ENCODE measurements at places on chromosomes 1 and 21. TPM values are rescaled to one million over a fixed set of nuclear protein-coding genes. Genes with fewer than 3 reads are reported as not detected.

GRCh38 chr1:36366091-36366661 is 19.5 kb downstream of the STK40 start:
- DNase-seq: no peak

- DNase-seq: no peak
These were observed 42.1 kb downstream of the MYOM3 start for GRCh38 chr1:24069817-24070216.

- no peak for DNase-seq
These were observed 187.9 kb downstream of the VAV3 start for GRCh38 chr1:107776900-107777663.

GRCh38 chr1:94481473-94481933 is 60.1 kb downstream of the F3 start:
- DNase-seq: no peak

DNA sequence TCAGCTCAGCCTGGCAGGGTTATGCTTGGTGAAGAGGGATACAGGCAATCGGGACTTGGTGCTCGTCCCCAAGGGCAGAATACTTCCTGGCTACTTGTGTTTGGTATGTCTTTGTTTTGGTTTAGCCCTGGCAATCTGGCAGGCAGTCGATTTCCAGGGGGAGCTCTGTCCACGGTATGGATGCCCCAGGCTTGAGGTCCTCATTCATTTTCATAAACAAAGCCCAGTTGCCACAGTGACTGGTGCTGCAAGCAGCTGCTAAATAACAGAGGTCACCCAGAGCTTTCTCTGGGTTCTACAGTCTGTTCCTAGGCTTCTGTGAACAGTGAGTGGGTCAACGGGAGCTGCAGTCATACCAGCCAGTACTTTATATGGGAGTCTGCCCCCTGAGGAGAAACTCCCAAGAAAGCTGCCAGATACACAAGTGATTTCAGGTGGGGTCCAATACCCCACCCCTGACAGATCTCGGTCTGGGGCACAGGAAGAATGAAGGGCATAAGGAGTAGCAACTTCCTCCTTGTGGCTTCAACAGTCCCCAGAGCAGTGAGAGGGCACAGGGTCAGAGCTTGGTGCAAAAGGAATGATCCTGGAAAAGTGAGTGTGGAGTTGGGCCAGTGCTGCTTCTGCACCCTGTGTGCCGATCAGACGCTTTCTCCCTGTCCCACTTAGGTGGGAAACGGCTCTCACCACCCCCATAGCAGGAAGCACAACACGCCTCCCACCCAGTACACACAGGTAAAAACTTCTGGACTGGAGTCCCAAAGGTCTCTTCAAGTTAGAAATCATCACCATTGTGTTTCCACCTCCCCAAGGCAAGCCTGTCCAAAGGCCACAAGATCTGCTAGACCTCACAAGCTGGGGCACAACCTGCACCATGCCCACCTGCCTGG is 55.5 kb downstream of the TGFBR3 start:
- no peak for DNase-seq

- no peak for DNase-seq
These were observed 88.9 kb upstream of the NGF start for GRCh38 chr1:115426956-115427355.

- no peak for DNase-seq
These were observed 106.0 kb upstream of the TIAM1 start for GRCh38 chr21:31449921-31450535.

DNA sequence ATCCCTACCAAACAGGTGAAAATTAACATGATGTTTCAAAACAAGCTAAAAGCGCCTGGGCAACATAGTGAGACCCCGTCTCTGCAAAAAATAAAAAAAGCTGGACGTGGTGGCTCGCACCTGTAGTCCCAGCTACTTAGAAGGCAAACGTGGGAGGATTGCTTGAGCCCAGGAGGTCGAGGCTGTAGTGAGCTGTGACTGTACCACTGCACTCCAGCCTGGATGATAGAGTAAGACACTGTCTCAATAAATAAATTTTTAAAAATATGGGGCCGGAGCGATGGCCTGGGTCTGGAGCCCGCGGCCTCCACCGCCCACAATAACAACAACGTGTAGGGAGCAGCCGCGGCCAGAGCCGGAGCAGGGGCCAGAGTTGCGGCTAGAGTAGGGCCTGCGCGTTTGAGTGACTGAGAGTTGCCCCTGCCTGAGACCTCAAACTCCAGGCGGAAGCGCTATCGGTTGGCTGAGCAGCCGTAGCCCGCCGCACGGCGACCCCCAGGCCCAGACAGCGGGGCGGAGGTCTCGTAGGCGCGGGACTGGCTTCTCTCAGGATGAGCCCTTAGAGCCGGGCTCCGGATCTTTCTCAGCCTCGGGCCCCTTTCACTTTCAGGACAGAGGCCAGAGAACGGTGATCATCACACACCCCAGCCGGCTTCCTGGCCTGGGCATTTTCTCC is 41.4 kb downstream of the ZMYM1 start:
- DNase-seq: peak; percentile 82

- no peak for DNase-seq
These were observed 51.3 kb upstream of the SELENON start for GRCh38 chr1:25748531-25749205.

- DNase-seq: no peak
These were observed 17.3 kb upstream of the TMEM183A start for GRCh38 chr1:202989879-202990278.

- no peak for DNase-seq
These were observed 88.4 kb downstream of the C21orf91 start for GRCh38 chr21:17730782-17731181.

Gene MFSD2A
- 133 TPM for total RNA-seq

Gene CLDN19
- not detected for total RNA-seq

Gene CELA2A
- 2.3 TPM for total RNA-seq

Gene BOLA1
- total RNA-seq: 15.1 TPM

Gene VAV3
- 6.1 TPM for total RNA-seq

Gene CAMTA1
- 40.1 TPM for total RNA-seq

Gene AMY2A
- 0.77 TPM for total RNA-seq
